MCF 10A (cell line): ENCODE measurements at places on chromosomes 7 and 10. TPM values are rescaled to one million over a fixed set of nuclear protein-coding genes. Genes with fewer than 3 reads are reported as not detected.

Gene PLEKHS1
- not detected in 2 replicates for total RNA-seq

Gene SFXN2
- 7.2 and 12.9 TPM in 2 replicates for total RNA-seq

Gene NME8
- 1.1 and 1.5 TPM in 2 replicates for total RNA-seq

Gene TMEM225B
- total RNA-seq, result 0.70 and 0.96 TPM in 2 replicates

Gene HTRA1
- total RNA-seq, result 157 and 175 TPM in 2 replicates
